ENCODE measurements at places on chromosomes 12 and 14.
A peak's percentile ranks its signal among the peaks of the same experiment; 100 is the strongest.

- DNase-seq: no peak
Observed at GRCh38 chr14:24078146-24078545, 6.8 kb downstream of the CPNE6 start.

DNA sequence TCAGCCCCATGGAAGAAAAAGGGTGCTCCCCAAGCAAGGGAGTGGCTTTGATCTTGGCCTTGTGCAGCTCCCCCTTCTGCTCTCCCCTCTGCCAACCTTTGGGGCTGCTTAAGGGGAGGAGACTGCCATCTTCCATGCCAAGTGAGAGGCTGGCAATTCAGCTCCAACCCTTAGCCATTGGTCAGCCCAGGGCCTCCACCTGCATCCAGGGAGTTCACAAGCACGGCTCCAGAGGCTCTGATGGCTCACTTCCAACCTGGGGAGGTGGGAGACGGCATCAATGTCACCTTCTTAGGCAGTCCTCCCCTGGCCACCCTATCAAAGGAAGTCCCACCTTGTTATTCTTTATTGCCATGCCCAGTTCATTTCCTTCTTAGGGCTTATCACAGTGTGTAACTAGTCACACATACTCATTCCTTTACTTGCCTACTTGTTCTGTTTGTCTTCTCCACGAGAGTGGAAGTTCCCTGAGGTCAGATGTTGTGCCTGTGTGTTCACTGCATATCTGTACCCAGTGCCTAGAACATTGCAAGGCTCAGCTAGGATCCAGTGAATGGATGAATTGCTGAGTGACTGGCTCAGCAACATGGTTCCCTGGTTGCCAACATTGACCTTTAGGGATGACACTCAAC is 5.0 kb downstream of the HDAC7 start:
- no peak for DNase-seq

GRCh38 chr14:100561005-100561404 is 26.2 kb downstream of the BEGAIN start:
- DNase-seq: no peak

- DNase-seq: no peak
Observed at GRCh38 chr12:25107920-25108319, 87.0 kb downstream of the DNAI7 start.

DNA sequence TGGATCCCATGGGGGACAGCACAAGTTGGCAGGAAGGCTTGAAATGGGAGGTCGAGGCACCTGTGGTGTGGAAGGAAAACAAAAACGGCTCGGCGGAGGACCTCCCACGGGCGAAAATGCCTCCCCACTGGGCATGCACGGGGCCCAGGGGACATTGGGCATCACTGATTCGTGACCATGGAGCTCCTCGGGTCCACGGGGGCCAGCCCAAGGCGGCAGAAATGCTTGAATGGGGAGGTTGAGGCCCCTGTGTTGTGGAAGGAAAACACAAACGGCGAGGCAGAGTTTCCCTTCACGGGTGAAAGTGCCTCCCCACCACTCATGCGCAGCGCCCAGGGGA is 376.0 kb downstream of the ALG10 start:
- DNase-seq: peak; percentile 0

DNA sequence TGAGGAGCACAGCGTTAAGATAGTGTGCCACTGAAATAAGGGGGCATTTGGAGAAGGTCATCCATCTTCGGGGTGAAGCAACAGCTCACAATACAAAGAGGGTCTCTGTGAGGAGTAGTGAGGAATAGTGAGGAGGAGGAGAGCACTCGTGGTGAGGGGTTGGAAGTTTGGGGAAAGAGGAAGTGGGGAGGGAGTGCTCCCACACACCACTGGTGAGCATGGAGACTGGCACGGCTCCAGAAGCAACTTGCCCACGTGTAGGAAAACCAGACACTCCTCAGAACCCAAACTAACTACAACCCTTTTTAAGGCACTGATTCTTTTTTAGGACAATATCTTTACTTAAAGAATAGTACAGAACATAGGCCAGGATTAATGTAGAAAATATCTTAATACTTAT is 48.9 kb downstream of the GALNT8 start:
- no peak for DNase-seq

GRCh38 chr12:121992059-121992879 is 29.4 kb upstream of the BCL7A start:
- peak; percentile 18 for DNase-seq

- no peak for DNase-seq
Observed at GRCh38 chr12:107254258-107254856, 161.0 kb upstream of the CRY1 start.

- no peak for DNase-seq
Observed at GRCh38 chr12:116122628-116123027, 154.9 kb downstream of the MED13L start.

DNA sequence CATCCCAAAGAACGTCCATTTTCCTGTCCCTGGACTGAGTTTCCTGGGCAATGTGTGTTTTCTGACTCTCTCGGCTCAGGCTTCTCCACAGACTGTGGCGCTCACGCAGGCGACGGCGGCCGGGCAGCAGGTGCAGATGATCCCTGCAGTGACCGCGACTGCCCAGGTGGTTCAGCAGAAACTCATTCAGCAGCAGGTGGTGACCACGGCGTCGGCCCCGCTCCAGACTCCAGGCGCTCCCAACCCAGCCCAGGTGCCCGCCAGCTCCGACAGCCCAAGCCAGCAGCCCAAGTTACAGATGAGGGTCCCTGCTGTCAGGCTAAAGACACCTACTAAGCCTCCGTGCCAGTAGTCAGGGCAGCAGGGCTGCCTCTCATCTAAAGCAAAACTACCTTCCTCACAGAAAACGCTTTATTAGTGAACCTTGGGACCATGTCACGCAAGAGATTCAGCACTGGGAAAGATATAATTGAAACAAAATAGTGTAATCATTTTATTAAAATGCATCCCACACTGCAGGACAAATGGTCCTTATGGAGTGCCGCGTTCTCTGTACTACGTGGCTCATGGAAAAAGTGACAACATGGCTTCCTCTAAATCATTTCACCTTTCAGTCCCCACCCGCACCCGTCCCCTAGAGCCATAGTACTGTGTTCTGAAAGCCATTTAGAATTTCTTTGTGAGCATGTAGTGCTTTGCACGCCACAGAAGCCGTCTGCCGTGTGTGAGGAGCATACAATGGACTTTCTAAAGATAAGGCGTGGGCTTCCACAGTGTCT is 66.6 kb downstream of the DDX51 start:
- no peak for DNase-seq

GRCh38 chr14:54025661-54026060 is 69.0 kb upstream of the BMP4 start:
- DNase-seq: no peak

DNA sequence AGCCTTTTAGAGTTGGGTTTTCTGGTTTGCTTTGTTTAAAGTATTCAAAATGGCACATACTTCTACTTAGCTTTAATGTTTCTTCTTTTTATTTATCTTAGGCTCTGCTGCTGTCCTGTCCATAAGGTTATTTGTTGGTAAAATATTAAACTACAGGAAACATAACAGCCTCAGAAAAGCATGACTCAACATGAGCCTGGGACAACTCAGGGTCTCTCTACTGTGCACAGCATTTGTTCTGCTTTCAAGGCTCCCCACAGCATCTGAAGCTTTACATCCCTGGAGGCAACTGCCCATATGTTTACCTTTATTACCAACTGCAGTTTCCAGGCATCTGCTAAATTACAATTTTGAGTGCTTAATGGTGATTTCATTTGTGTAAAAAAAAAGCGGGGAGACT is 954.2 kb upstream of the FBXO33 start:
- no peak for DNase-seq

DNA sequence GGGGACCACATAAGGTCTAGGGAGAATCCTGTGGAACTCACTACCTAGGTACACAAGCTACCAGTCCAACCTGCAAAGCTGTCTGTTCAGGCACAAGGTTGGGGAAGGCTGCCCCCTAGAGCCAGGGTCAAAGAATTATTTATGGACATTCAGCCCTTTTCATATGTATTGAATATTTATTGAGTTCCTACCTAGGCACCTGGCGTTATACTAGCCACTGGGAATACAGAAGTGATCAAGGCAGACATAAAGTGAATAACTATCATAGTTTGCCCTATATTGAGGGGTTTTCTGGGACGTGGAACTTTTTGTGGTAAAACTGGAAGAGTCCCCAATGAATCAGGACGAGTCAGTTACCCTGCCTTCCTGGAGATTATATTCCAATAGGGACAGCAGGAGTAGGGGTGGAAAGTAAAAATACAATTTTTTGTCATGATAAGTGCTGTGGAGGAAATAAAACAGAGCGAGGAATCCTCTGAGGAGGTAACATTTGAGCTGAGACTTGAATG is 5.8 kb upstream of the SLC48A1 start:
- DNase-seq: peak; percentile 49

- DNase-seq: no peak
Observed at GRCh38 chr12:47672068-47672467, 33.8 kb downstream of the RPAP3 start.

GRCh38 chr14:36424478-36425102 is 95.4 kb downstream of the NKX2-1 start:
- no peak for DNase-seq

DNA sequence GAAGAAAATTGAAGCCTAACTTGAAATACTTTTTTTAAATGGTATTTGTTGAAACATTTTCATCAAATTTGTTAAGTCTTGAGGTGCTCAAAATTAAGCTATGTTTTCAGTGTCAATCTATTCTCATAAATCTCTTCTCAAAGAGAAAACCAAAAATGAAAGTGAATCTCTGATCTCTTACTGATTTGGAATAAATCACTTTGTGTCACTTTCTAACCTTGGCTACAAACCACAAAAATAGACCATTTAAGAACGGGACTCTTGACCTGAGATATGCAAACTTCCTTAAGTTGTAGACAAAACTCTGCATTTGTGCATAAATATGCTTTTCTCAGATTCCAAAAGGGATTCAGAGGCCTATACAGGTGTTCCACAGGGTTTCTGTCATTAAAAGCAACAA is 192.9 kb downstream of the SEC23A start:
- no peak for DNase-seq
